ENCODE measurements at places on chromosomes 5 and 9.

GRCh38 chr9:130140706-130141105, 31.5 kb upstream of the NCS1 start:
- no peak overlapping the region for H3K27ac ChIP-seq
- peaks cover 20% of the 10 kb centered on the region for H3K27me3 ChIP-seq
- H3K4me3 ChIP-seq = no peak overlapping the region
- H3K4me1 ChIP-seq = peaks cover 22% of the 10 kb centered on the region

GRCh38 chr9:134170532-134171315, 6.4 kb upstream of the RNU6ATAC start:
- no peaks in the 10 kb centered on the region for H3K36me3 ChIP-seq
- H3K4me3 ChIP-seq = no peak overlapping the region
- no peak for DNase-seq
- H3K4me1 ChIP-seq = peaks cover under 1% of the 10 kb centered on the region
- H3K27ac ChIP-seq = no peak overlapping the region

DNA sequence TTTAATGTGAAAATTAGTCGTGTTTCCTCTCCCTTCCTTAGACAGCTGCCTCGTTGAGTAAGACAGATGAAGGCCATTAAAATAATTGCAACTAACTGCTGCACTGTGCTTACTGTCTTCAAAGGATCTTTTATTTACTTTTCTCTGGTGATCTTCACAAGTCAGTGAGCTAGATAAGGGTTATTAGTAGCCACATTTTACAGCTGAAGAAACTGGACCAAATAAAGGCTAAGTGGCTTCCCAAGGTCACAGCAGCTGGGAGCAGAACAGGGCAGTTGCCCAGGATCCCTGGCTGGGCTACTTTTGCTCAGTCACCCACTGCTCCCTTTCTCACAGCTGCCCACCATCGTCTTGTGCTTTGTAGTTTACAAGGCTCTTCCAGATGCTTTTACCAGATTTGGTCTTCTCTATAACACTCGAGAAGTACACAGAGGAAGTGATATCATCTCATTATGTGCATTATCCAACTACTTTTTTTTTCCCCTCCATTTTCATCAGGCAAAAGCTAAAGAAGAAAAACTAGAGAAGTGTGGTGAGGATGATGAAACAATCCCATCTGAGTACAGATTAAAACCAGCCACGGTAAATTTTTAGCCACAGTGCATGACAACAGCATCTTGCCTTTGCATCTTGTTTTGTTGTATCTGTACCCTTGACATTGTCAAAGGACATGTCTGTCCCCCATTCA, 61.8 kb downstream of the ERAP1 start:
- DNase-seq = no peak
- no peaks in the 10 kb centered on the region for H3K27me3 ChIP-seq
- H3K27ac ChIP-seq = peak overlapping the region; percentile 75
- peaks cover 7% of the 10 kb centered on the region for H3K4me1 ChIP-seq

DNA sequence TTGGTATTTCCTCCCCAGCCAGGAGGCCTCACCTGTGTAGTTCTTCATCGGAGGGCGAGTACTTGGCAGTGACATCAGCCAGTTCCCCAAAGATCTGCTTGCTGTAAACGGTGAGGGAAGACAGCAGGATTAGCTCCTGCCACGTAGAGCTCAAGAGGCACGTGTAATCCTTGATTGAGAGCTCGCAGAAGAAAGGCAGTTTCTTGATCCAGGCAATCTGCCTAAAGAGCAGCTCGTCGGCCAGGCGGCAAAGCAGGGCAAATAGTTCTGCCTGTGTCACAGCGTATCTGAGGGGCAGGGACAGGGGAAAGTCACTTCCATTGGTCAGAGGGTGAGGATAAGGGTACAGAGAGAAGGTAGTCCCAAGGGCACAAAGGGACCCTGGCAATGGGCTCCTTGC, 28.6 kb upstream of the NR5A1 start:
- H3K36me3 ChIP-seq = peaks cover 6% of the 10 kb centered on the region
- H3K27ac ChIP-seq = no peak overlapping the region
- H3K4me1 ChIP-seq = peaks cover 3% of the 10 kb centered on the region
- peaks cover 16% of the 10 kb centered on the region for H3K27me3 ChIP-seq
- no peak overlapping the region for H3K4me3 ChIP-seq

DNA sequence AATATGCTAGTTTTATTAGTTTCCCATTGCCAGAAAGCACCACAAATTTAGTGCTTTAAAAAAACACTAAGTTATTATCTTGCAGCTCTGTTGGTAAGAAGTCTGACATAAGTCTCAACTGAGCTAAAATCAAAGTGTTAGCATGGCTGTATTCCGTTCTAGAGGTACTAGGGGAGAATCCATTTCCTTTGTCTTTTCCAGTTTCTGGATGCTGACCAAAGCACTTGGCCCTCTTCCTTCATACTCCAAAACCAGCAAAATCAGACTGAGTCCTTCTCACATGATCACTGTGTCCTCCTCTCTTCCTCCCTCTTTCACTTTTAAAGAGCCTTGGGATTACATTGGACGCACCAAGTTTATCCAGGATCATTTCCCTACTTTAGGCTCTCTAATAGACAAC, 9.5 kb downstream of the CDH18 start:
- no peaks in the 10 kb centered on the region for H3K36me3 ChIP-seq
- H3K27ac ChIP-seq = no peak overlapping the region
- H3K4me1 ChIP-seq = no peaks in the 10 kb centered on the region
- H3K27me3 ChIP-seq = no peaks in the 10 kb centered on the region
- DNase-seq = no peak

GRCh38 chr5:19795218-19795617, 192.8 kb downstream of the CDH18 start:
- no peak overlapping the region for H3K4me3 ChIP-seq
- no peaks in the 10 kb centered on the region for H3K4me1 ChIP-seq
- H3K27ac ChIP-seq = no peak overlapping the region

GRCh38 chr5:57692582-57693487, 210.2 kb upstream of the ACTBL2 start:
- no peaks in the 10 kb centered on the region for H3K4me1 ChIP-seq
- DNase-seq = no peak
- H3K27me3 ChIP-seq = peaks cover 5% of the 10 kb centered on the region
- H3K36me3 ChIP-seq = no peaks in the 10 kb centered on the region
- no peak overlapping the region for H3K27ac ChIP-seq

GRCh38 chr5:123181394-123181801, 92.4 kb downstream of the PRDM6 start:
- H3K4me3 ChIP-seq = no peak overlapping the region
- H3K27me3 ChIP-seq = peaks cover 60% of the 10 kb centered on the region
- no peak overlapping the region for H3K27ac ChIP-seq

DNA sequence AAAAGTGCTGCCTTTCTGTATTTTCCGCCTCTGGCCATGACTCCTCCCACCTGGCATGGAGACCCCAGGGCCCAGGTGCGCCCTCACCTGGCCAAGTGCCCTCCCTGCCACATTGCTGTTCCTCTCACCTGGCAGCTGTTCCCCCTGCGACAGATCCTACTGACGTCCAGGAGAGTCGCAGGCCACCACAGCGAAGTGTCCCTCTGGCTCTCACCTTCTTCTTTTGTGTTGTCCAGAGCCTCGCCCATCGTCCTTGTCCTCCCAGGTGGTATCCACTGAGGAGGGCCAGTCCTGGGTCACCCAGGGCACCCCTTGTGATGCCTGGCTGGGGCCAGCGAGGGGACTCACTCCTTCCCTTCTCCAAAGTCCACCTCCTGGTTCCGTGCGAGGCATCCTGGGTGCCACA, 2.6 kb downstream of the NKD2 start:
- peaks cover 2% of the 10 kb centered on the region for H3K36me3 ChIP-seq
- DNase-seq = peak; percentile 36
- peaks cover 47% of the 10 kb centered on the region for H3K27me3 ChIP-seq
- no peak overlapping the region for H3K27ac ChIP-seq
- H3K4me1 ChIP-seq = peaks cover 11% of the 10 kb centered on the region
- peak overlapping the region; percentile 15 for H3K4me3 ChIP-seq

GRCh38 chr5:143495110-143495509, 91.6 kb upstream of the NR3C1 start:
- H3K27me3 ChIP-seq = peaks cover 5% of the 10 kb centered on the region
- H3K36me3 ChIP-seq = no peaks in the 10 kb centered on the region
- DNase-seq = no peak

- DNase-seq = no peak
- no peak overlapping the region for H3K4me3 ChIP-seq
- no peak overlapping the region for H3K27ac ChIP-seq
- H3K27me3 ChIP-seq = no peaks in the 10 kb centered on the region
These were observed 151.7 kb upstream of the ADCY2 start for GRCh38 chr5:7244208-7244607.

DNA sequence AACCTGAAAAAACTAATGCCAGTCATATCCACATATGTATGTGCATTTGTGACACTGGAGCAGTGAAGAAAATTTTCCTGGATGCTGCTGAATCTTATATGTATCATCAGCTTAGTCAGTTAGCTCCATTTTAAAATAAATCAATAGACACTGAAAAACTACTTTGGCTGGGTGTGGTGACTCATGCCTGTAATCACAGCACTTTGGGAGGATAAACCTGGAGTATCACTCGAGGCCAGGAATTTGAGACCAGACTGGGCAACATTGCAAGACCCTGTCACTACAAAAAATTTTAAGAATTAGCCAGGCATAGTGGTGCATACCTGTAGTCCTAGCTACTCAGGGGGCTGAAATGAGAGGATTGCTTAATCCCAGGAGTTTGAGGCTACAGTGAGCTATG, 511.0 kb upstream of the TLE4 start:
- no peak for DNase-seq
- no peak overlapping the region for H3K4me3 ChIP-seq
- no peaks in the 10 kb centered on the region for H3K27me3 ChIP-seq
- H3K4me1 ChIP-seq = no peaks in the 10 kb centered on the region
- H3K27ac ChIP-seq = no peak overlapping the region
- no peaks in the 10 kb centered on the region for H3K36me3 ChIP-seq

DNA sequence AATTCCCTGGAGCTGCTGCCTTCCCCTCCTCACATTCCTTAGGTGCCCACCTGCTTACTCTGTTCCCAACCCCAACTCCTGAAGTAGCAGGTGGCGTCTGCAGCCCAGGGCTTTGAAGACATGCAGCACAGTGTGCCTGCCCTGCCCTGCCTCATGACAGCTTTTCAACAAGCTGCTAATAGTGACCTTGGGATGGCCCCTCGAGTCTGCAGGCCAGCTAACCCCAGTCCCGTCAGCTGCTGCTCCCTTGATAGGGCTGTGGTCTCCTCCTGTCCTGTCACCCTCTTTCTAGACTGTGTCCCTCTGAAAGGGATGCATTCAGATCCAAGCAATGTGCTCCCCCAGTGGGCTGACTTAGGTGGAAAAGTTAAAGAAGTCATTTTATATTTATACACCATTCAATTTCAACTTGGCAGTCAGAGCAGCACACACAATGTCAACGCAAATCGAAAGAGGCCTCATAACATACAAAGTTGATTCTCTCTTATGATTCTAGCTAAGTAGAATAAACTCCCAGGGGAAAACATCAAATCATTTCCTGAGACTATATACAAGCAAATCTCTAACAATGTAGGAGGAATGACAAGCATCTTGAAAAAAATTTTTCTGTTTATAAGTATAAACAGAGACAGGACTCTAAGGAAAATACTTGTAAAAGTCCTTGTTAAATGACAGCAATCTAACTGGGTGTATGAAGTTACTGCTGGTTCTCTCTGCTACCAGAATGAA, 37.9 kb downstream of the ADRB2 start:
- DNase-seq = no peak
- no peak overlapping the region for H3K4me3 ChIP-seq
- H3K36me3 ChIP-seq = peaks cover 2% of the 10 kb centered on the region
